ENCODE measurements at places on chromosomes 12 and 14.
A peak's percentile ranks its signal among the peaks of the same experiment; 100 is the strongest.

GRCh38 chr12:99392091-99392850 lies 255.3 kb upstream of the GARIN6 start:
- DNase-seq, result no peak

DNA sequence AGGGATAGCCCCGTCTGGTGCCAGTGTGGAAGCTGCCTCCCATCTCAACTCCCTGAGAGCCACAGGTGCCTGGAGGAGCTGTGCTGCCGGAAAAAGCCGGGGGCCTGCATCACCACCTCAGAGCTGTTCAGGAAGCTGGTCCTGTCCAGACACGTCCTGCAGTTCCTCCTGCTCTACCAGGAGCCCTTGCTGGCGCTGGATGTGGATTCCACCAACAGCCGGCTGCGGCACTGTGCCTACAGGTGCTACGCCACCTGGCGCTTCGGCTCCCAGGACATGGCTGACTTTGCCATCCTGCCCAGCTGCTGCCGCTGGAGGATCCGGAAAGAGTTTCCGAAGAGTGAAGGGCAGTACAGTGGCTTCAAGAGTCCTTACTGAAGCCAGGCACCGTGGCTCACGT lies 25.5 kb upstream of the P2RX4 start:
- no peak for DNase-seq

- no peak for DNase-seq
Measured at GRCh38 chr14:77055306-77055705, 26.8 kb upstream of the IRF2BPL start.

- DNase-seq, result no peak
Measured at GRCh38 chr12:30564394-30564793, 131.3 kb downstream of the IPO8 start.

DNA sequence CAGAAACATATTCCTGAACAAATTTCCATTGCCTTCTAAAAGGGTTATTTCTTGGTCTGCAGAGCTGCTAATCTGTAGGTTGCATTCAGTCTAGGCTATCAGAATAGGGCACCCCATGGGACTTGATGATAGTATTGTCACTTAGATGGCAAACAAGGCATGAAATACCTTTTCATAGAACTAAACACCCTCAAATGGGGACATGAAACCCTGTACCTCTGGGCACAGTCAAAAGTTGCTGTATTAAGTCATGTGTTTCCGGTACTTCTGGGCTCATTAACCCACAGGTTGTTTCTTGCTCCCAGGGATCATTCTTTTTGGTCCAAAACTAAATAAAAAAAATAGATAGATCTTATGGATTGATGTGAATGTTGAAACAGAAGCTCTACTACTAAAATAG lies 930.4 kb downstream of the NRXN3 start:
- DNase-seq, result no peak

GRCh38 chr14:30888480-30889243 lies 14.3 kb downstream of the COCH start:
- no peak for DNase-seq

- DNase-seq, result no peak
Measured at GRCh38 chr12:9184276-9184675, 23.9 kb downstream of the PZP start.

GRCh38 chr14:55450124-55450523 lies 9.7 kb upstream of the TBPL2 start:
- no peak for DNase-seq

- no peak for DNase-seq
Measured at GRCh38 chr12:89382328-89382727, 30.0 kb upstream of the DUSP6 start.

GRCh38 chr12:121530600-121531355 lies 50.0 kb downstream of the KDM2B start:
- DNase-seq, result peak; percentile 89

DNA sequence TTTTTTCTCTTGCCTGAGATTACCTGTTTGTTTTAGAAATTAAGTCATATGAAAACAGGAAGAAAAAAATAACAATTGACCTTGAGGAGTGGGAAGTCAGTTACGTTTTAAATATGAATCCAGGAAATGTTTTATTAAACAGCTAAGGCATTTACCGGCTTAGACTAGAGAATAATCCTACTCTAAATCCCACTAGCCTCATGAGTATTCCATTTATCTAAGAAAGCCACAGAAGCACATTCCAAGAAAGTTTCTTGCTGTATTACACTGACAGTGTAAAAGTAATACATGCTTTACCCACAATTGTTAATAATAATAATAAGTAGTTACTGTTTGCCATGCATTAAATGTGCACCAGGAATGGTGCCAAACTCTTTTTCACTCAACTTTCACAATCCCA lies 90.9 kb downstream of the BMP4 start:
- DNase-seq, result no peak

DNA sequence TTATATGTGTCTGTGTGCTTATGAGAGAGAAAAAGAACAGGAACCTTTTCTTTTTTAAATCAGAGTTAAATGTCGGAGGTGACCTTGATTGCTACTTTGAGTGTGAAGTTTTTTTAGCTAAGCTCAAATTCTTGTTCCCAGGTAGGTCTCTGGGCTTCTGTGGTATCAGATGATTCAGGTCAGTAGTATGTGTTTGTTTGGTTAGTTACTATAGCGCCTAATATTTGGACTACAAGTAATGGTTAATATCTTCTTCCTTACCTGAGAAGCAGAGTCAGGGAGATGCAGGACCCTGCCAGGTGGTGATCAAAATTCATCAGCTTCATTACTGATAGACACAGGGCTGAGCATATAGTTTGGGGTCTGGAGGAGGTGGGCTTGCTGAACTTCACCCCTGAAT lies 30.8 kb downstream of the ADCK1 start:
- DNase-seq, result no peak

- no peak for DNase-seq
Measured at GRCh38 chr12:112822056-112822455, 30.5 kb downstream of the RPH3A start.

DNA sequence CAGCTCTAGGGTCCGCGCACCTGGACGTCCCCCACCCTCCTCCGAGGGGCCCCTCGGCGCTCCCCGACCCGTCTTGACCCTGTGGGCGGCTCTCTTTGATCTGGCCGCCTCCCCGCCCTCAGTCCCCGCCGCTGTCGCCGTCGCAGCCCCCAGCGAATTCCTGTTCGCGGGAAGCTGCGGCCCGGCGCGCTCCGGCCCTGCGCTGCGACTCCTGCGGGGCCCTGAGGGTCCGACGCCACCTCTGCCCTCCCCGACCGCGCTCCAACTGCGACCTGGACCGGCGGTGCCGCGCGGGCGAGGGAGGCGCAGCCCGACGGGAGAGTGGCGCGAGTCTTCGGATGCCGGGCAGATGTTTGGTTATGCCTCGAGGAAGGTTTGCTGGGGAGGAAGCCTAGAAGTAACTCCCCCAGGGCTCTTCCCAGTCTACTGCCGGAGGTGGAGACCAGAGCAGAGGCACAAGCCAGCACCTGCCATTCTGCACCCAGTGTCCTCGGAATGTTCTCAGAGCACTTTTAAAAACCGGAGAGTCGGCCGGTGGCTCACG lies 440 bp upstream of the ISM2 start:
- DNase-seq, result no peak

- peak; percentile 36 for DNase-seq
Measured at GRCh38 chr12:12456637-12457036, 99.8 kb downstream of the BORCS5 start.

DNA sequence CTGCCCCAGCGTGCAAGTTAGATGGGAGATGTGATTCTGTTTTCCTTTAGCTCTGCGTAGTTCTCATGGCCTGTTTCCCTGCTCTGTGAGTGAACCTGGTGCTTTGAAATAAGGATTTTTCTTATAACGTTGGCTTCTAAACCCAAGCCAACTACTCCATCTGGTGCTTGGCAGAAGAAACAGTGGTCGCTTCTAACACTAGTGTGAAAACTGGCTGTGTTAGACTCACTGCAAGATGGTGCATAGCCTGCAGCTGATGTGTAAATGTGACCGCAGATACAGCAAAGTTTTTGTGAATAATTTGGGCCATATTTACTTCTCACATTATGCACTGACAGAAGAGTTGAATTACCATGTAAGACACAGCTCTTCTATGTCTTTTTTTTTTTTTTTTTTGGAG lies 12.2 kb downstream of the GTF2H3 start:
- no peak for DNase-seq

- DNase-seq, result no peak
Measured at GRCh38 chr12:7123806-7124522, 4.7 kb downstream of the RBP5 start.

GRCh38 chr14:58872061-58872460 lies 234.3 kb downstream of the DACT1 start:
- no peak for DNase-seq

- DNase-seq, result peak; percentile 45
Measured at GRCh38 chr14:31926123-31926522, 151.0 kb upstream of the ARHGAP5 start.

DNA sequence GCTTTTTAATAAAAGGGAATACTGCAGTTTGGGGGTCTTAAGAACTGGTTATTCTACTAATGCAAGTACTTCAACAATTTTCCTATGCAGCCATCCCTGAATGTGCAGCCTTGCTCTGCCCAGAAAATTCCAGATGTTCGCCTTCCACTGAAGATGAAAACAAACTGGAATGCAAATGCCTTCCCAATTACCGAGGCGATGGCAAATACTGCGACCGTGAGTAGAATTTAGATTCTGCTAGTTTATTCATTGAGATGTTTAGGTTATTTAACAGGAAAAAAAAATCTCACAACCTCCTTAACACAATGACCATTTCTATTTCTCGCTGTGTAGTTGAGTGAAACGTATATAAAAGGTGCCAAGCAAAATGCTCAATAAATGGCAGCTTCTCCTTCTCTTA lies 49.9 kb downstream of the STAB2 start:
- DNase-seq, result no peak

DNA sequence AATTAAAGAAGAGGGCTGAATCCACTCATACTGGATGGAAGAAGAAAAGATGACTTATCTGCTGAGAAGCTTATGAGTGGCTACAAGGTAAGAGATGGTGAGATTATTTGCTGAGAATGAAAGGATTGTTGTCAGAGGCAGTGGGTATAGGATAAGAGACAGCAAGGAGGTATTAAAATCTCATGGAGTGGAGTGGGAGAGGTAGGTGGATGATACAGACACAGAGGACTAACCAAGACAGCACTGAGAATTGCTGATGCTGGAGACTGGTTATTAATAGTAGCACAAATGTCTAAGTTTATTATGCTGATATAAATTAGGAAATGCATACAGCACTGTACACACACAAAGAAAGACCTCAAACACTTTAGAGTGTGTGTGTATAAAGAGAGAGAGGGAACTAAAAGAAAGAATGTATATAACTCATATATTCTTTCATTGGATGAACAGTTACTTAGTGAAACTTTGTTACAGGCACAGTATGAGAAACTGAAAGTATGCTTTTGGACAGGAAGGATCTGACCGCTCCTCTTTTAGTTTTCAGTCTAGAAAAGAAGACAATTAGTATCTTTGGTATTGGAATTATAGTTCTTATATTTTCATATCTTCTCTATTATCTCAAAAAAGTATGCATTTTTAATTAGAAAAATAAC lies 543.1 kb downstream of the LRFN5 start:
- no peak for DNase-seq

DNA sequence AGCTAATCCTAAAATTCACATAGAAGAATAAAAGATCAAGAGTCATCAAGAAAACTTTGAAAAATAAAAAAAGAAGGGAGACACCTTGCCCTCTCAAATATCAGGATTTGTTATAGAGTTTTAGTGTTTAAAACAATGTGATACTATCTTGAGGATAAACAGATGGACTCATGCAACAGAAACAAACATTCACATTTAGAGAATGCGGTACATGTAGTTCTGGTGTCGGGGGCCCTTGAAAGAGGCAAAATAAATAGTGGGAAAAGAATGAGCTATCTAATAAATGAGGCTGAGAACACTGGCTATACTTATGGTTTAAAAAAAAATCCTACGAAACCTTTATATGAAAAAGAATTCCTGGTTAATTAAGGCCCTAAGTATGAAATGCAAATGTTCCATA lies 127.7 kb downstream of the LLPH start:
- no peak for DNase-seq

GRCh38 chr12:86104087-86104486 lies 152.1 kb downstream of the MGAT4C start:
- DNase-seq, result no peak

DNA sequence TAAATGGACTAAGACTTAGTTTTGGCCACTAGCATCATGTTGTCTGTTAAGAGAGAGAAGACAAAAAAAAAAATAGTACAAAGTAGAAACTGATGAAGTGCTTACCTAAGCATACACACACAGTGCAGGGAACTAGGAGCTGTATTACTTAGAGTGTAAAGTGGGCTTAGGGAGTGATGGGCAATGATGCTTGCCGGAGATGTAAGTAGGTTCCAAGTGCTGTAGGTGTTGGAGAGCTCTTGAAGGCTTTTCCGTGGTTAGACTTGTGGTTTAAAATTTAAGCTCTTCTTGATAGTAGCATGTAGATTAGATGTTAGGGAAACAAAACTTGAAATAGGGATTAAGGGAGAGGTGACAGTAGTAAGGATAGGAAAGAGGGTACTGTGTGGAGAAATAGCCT lies 34.7 kb downstream of the MIA2 start:
- no peak for DNase-seq

DNA sequence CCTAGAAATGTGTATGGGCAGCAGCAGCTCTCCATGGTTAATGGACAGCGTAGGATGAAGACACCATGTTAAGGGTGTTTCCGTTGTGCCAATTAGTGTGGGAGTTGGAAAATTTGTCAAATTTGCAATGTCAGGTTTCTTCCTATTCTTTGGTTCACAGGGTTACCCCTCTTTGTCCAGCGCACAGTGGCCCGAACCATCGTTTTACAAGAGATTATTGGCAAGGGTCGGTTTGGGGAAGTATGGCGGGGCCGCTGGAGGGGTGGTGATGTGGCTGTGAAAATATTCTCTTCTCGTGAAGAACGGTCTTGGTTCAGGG lies 26.0 kb upstream of the TAMALIN start:
- no peak for DNase-seq

DNA sequence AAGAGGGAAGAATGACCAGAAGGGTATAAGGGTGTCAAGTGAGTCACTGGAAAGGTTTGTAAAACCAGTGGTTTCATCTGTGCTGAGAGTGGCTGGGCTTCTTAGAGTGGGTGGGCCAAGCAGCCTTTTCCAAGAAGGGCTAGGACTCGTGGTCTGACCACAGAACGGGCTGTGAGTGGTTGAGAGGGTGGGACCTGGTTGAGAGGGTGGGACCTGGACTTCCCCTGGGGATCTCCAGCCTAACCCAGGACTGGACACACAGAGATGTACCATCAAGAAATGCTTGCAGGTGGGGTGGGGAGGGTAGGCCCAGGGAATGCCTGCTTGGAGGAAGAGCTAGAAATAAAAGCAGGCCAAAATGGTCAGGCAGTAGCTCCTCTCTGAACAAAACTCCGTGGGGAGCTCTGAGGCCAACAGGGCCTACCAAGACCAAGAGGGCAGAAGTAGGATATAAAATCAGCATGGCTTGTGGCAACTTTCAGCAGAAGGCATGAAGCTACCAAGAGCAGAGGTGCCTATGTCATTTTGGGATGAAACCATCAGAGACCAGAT lies 140.5 kb downstream of the FOXN3 start:
- DNase-seq, result peak; percentile 91
